SW 1271 (cell line): ENCODE measurements at places on chromosomes 2 and 18.

DNA sequence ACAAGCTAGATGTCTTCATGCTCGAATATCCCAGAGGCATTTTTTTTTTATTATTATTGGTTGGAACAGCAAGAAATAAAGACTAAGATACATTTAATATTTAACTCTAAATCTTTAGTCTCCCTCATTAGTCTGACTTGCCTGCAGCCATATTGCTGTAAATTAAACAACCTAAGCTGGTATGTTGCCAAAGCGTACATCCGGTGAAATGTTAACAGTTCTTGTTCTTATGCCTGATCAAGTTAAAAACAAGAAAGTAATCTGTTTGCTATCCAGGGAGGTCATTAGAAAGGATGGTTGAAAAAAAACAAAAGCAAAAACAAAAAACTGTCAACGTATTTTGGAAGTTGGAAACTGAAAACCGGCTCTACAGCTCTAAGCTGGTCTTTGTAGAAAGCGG is 125.9 kb upstream of the NABP1 start:
- no peak for DNase-seq

- DNase-seq = no peak
Observed at GRCh38 chr2:128495996-128496547, 177.4 kb upstream of the HS6ST1 start.

GRCh38 chr18:57772387-57772799 is 30.7 kb downstream of the ATP8B1 start:
- DNase-seq = no peak

DNA sequence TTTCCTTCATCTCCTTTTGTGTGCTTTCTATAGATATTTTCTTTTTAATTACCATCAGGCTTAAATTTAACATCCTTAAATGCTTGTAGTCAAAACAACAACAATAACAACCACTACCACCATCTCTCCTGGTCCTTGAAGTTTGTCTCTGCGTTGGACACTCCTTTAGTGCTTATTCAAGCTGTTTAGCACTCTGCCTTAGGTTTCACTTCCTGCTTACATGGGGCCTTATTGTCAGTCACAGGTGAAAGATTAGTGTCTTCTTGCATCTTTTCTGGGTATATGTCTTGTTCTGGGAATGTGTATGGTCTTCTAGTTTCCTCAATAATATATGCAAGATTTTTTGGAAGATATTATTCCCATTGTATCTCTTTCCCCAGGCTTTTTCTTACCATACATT is 240.1 kb upstream of the NXPH2 start:
- no peak for DNase-seq

DNA sequence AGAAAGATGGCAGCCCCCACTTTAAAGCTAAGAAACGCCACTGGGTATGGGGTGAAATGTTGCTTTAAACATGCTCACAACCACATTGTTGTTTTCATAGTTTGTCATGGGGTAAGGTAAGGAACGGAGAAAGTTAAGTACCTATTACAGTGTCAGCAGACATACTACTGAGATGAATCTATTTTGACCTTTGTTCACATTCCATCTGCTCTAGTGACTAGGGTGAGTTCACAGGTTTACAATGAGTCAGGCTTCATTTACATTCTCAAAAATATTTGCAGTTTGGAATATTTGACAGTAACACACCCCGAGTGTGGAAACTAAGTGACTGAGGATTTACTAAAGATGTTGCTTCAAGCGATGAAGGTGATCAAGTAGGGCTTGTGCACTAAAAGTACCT is 428.7 kb upstream of the ACVR2A start:
- no peak for DNase-seq

GRCh38 chr2:232170396-232170795 is 208.2 kb upstream of the ALPP start:
- DNase-seq = no peak

- no peak for DNase-seq
Observed at GRCh38 chr2:1742301-1742680, 2.0 kb downstream of the PXDN start.

- no peak for DNase-seq
Observed at GRCh38 chr2:105329561-105330495, at the start of gene TGFBRAP1. Gene TGFBRAP1 (minus strand): TSS chr2:105329735. CDS start chr2:105308301, 21,434 bp downstream.

DNA sequence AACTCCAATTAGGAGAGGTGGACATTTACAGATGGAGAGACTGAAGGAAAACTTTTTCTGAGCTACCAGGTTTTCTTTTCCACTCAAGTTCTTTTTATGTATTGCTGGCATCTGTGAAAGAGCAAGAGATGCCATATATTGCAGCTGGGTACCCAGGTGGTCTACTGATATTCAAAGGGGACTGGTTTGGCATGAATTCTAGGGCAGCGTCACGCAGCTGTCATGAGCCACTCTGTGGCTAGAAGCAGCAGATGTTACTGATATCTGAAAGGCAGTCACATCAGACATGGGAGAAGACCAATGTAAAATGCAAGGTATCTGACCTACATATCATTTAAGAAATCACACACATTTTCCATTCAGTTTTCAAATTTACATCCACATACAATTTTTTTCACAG is 408.8 kb downstream of the GALNT13 start:
- DNase-seq = no peak

GRCh38 chr2:139721411-139721995 is 941.3 kb upstream of the NXPH2 start:
- no peak for DNase-seq

DNA sequence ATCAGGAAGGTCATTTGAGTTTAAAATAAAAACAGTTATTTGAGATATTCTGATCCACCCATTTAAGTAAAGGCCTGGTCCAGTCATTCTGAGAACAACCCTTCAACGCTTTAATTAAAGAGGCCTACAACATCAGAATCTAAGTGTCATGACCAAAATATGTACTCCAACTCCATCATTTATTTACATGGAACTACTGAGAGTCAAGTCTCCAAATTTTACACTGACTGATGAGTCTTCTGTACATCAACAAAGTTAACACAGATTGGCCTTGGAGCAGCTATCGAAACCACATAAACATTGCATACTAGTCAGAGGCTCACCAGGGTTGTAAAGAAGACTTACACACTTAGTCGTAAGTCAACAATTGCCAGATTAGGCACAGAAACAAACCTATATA is 37.1 kb downstream of the PIEZO2 start:
- no peak for DNase-seq

DNA sequence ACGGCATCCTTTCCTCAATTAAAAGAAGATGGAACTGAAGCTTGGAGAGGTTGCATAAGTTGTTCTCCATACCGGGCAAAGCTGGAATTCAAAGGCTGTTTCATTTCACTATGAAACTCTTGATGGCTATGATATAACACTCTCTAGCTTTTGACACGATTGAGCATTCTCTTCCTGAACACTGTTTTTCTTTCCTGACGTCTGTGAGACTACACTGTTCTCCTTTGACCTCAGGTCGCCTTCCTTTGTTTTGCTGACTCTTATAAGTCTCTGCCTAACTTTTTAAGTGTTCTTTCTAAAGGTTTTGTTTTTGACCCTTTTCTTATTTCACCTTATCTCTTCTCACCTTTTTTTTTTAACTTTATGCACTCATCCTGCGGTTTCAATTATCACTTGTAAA is 261.8 kb upstream of the LINC00305 start:
- no peak for DNase-seq

DNA sequence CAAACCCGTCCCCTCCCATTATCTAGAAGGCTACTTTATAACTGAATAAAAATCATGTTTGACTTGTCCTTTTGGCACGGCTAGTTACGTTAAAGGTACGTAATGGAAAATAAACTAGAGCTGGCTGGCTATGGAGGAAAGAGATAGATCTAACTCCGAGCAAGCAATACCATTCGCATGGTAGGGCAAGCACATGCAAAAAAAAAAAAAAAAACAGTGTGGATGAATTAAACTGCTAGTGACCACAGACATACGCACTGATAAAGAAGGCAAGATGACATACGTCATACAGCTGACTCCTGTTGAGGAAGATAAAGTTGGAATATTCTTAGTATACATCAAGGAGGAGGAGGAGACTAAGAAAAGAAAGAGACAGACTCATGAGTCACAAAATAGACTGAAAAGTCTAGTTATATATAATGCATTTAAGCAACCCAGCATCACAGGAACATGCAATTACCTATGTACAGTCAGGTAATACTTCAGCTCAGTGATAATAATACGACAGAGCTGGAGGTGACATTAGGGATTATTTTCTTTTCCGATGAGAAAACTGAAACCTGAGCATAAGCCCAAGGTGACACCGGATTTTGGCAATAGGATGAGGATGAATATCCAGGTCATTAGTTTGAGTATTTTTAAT is 37.9 kb upstream of the NARS1 start:
- DNase-seq = no peak

DNA sequence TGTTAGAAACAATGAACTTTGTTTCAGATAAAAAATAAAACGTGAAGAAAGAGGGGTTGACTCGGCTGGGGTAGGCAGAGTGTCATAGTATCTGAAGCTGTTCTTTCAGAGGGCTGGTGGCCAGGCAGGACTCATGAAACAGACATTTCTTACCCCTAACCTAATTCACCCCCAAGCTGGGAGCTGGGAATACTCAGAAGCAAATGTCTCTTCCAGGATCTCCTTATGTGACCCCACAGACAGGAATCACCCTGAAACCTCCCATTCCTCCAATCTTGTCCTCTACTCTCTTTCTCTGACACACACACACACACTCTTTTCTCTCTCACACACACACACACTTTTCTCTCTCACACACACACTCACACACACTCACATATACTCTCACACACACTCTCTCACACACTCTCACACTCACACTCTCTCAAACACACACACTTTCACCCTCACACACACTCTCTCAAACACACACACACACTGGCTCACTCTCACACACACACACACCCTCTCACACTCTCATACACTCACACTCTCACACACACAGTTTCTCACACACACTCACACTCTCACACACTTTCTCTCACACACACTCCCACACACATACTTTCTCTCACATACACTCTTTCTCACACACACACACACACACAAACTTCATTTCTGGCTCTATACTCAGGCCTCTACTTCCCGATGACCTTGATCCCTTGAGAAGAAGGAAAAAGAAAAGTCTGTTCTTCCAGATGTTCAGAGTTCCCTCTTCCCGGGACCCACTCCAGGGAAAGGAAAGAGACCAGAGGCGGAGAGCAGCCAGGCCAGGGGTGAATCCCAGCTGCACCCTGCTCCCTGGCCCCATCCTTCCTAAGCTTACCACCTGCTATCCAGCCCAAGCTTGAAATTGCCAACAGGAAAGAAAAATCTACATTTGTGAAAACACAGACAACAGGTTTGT is 167.7 kb downstream of the TXNL1 start:
- DNase-seq = no peak

DNA sequence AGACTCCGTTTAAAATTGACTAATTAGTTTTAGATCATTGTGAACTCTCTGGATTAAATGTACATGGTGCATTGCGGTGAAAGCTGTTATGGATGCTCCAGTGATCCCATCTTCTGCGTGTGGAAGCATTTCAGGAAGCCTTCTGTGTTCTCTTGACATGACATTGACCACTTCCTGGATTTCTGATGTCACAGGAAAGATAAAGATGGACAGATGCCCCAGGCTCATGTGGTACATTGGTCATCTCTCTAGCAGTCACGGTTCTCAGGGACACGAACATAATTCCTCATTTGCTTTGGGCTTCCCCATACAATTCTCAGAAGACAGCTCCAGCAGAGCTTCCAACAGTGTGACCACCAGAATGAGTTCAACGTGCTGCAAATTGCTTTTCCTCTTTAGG is 26.9 kb downstream of the AGAP1 start:
- no peak for DNase-seq

GRCh38 chr2:74515981-74516633 is 1.9 kb downstream of the TLX2 start:
- DNase-seq = no peak

DNA sequence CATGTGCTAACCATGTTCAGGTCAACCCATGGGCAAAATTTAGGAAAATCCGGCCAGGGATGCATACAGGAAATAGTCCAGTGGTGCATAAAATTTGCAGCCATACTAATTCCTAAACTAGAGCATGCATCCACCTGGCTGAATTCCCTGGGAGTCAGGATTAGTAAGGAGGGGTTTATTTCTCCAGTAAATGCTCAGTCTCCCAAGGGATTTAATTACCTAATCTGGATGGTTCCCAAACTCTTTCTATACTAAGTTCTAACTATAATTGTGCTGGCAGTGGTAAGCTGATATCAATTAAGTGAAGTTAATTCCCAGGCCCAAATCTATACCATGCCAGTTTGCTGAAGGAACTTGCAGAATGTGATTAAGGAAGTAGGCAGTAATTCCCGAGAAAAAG is 26.2 kb upstream of the EVA1A start:
- DNase-seq = no peak

- DNase-seq = no peak
Observed at GRCh38 chr2:7377916-7378569, 460.8 kb downstream of the RNF144A start.

DNA sequence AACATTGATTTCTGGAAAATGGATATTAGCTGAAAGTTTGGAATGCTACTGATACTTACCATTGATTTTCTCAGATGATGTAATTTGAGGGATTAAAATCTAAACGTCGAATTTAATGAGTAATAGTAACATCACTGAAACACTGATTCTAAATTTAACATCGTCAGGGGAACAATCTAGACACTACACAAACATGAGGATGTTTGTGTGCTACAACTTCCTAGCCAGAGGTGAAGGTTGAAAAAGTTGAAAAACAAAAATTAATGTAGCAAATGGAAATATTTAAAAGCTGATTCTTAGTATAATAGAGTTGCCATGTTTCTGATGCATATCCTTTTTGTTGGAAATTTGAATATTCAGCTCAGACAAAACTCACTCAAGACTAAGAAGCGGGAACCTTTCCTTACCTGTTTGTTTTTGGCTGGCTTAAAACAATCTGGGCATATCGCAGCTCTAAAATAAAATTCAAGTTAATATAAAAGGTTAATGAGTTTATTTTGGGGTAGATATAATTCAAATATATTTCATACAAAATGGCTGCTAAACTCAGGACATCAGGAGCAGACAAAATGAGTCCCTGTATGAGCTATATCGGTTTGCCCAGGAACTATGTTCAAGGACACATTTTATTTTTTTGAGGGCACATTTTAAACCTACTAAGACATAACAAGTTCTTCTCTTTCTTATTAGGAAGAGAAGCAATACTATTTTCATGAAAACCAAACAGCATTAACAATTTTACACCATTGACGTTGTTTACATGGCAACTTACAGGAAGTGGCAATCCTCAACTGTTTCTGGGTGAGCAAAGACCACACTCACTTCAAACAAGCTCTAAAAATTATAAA is 52.6 kb upstream of the PEX13 start:
- no peak for DNase-seq

DNA sequence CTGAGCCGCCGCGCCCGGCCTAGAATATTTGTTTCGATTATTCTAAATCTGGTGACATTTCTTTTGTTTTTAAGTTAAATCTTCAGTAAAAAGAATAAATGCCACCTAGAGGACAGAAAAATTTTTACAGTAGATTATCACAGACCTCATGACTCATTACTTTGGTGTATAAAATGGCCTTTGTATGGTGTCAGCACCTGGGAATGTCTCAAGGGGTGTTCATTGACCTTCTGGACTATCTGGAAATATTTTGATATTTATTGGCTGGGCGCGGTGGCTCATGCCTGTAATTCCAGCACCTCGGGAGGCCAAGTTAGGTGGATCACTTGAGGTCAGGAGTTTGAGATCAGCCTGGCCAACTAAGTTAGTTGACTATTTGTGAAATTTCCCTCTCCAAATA is 30.3 kb upstream of the SLC30A6 start:
- DNase-seq = peak; percentile 74
